ENCODE measurements at places on chromosomes 3 and 15.

- DNase-seq = no peak
These were observed 293.1 kb downstream of the POLQ start for GRCh38 chr3:121252676-121253075.

GRCh38 chr15:28913171-28913765 is 27.5 kb downstream of the APBA2 start:
- DNase-seq = no peak

DNA sequence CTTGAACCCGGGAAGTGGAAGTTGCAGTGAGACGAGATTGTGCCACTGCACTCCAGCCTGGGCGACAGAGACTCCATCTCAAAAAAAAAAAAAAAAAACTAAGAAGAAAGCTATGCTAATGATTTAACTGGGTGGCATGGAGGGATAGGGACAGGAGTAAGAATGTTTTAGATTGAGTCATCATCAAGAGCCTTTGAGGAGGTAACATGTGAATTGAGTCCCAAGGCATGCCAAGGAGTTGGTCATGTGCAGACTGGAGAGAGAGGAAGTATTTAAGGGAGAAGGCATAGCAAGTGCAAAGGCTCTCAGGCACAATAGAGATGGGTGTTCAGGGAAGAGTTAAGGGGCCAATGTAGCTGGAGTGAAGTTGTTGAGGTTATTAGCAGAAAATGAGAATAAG is 9.1 kb downstream of the BNC1 start:
- no peak for DNase-seq

DNA sequence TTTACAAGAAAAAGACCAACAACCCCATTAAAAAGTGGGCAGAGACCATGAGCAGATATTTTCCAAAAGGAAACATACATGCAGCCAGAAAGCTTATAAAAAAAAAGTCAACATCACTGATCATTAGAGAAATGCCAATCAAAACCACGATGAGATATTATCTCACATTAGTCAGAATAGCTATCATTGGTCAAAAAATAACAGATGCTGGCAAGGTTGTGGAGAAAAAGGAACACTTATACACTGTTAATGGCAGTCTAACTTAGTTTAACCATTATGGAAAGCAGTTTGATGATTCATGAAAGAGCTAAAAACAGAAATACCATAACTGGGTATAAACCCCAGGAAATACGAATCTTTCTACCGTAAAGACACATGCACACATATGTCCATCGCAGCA is 76.3 kb downstream of the SUCNR1 start:
- no peak for DNase-seq

DNA sequence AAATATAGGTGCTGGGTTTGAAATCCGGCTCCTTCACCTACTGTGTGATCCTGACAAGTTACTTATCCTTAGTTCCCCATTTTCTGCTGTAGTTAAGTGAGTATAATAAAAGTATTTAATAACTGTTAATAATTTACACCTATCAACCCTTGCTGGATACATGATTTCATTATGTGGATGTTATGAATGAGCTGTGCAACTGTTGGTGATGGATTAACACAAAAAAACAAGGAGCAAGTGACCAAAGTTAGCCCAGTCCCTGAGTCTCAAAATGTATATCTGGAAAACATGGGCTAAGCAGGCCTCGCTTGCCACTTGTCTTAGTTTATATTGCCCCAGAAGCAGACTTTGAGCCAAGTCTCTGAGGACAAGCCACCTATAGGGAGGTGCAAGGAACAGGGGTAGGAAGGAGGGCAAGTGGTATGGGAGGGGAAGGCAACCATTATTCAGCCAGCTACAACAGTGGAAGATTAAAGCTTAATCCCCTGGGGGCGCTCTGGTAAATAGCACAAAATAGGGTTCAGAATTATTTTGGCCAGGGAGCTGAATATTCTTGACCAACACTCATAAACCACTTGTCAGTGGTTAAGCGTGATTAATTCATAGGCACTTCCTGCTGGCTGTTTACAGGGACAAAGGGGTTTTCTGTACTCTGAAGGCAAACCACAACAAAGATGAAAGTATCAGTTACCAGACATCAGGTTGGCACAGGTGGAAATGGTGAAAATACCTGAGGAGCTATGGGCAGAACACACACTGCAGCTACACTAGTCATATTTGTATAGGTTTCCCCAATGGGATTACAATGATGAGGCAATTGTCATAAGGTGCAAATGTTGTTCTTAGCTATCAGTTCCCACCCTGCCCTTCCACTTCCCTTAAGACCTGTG is 76.2 kb downstream of the TRIM42 start:
- DNase-seq = no peak

- no peak for DNase-seq
These were observed 2.1 kb downstream of the CD47 start for GRCh38 chr3:108088697-108089096.

DNA sequence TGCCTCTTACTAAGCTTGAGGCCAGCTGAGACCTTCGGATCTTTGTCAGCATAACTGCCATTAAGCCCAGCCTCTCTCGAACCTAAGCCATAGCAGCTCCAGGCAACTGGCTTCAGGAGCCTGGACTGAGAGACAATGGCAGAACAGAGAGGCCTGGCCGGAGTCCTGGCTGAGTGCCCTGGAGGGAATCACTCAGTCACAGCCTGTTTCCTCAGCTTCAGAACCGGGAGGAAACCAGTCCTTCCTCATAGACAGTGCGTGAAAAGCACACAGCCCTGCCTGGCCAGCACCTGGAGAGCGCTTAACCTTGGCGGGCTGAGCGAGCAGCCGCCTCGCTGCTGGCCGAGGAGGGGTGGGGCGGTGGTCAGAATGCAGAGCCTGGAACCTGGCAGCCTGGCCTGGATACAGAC is 21.6 kb downstream of the RNU5B-1 start:
- DNase-seq = no peak

DNA sequence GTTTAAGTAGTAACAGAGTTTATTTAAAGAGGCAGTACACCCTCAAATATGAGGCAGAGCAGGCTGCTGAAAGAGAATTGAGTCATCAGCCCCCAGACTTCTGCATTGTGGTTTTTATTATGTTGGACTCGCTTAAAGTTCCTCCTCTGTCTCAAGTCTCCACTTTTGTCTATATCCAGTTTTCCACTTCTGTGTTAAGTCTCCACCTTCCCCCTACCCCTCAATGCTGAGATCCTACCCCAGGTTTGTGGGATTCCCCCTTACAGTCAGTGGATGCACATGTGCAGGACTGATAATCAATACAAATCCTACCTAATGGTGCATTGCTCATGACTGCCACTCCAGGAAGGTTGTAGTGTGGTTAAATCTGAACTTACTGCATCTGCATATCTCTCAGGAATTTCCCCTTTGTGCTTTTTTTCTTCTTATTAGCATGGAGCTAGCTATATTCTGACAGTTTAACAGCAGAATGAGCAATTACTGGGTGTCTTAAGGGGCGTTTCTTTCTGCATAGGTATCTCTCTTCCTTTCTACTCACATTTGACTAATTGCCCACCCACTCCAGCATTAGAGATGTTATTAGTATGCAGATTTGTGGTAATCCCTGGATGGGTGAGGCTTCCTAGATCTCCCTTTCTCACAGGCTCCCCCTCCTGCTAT is 11.9 kb upstream of the CD200R1L start:
- no peak for DNase-seq

GRCh38 chr15:33161209-33161608 is 33.3 kb downstream of the FMN1 start:
- no peak for DNase-seq

DNA sequence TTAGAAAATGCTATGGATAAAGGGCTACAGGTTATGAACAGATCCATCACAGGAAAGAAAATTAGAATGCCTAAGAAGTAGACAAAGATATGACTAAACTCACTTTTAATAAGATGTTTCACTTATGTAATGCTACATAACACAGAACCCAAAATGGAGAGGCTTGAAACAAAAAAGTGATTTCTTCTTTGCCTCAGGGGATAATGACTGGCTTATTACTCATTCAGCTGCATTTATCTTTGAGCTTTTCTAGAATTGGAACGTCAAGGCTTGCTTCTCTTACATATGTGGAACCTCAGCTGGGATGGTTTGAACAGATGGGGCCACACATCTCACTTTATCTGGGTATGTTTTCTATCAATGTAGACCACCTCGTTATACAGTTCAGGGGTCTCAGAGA is 120.6 kb upstream of the EPHA3 start:
- DNase-seq = no peak

GRCh38 chr3:153624310-153625030 is 462.4 kb downstream of the RAP2B start:
- no peak for DNase-seq

DNA sequence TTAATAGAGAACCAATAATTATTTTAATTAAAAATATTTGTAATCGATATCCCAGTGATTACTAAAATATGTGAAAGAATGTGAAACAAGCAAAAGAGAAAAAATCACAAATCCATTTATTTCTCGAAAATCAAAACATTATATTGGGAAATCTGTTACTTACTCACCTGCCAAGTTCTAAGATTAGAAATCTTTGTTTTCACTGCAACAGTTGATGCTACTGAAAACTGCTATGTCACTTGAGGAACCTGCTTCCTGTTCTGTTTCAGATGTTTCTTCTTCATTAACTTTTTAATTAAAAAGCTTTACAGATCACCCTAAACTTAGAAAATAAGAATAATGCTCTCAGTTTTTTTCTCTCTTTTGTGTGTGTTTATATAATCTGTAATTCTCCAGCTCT is 13.7 kb upstream of the DPH6 start:
- DNase-seq = no peak

- no peak for DNase-seq
These were observed 25.7 kb downstream of the EEFSEC start for GRCh38 chr3:128178782-128179483.

DNA sequence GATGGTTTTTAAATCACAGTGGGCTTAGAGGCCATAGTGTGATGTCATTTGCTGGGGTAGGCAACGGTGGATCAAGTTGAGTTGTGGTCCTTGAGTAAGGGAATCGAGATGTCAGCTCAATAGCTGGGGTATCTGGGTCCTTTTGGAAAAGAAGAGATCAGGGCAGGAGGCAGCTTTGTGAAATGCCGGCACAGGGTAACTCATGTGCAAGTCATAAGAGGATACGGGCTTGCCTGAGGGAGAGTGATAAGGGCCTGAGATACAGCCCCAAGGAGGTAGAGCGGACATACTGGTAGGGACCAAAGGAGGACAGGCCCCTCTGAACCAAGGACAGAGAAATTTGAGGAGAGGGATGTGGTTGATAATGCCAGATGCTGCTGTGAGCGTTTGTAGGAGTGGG is 4.2 kb upstream of the FAM131A start:
- no peak for DNase-seq

GRCh38 chr3:12349895-12350811 is 61.3 kb downstream of the PPARG start:
- no peak for DNase-seq

GRCh38 chr3:194547042-194547441 is 60.2 kb upstream of the ATP13A3 start:
- DNase-seq = no peak

DNA sequence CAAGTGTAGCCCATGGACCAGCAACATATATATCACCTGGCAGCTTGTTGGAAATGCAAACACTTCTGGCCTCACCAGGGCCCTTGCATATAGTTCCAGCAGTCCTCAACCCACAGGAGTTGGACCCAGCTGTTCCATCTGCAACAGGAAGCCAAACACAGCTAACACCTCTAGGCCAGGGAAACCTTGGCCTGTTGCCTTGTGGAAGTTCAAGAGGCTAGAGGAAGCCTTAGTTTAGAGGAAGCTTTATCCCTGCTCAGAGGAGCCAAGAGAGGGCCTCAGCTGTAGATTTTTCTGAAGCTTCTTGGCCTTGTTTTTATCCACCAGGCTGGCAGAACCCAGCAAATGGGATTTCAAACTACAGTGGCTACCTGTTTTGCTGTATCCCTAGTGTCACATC is 11.4 kb downstream of the FHIT start:
- DNase-seq = no peak

DNA sequence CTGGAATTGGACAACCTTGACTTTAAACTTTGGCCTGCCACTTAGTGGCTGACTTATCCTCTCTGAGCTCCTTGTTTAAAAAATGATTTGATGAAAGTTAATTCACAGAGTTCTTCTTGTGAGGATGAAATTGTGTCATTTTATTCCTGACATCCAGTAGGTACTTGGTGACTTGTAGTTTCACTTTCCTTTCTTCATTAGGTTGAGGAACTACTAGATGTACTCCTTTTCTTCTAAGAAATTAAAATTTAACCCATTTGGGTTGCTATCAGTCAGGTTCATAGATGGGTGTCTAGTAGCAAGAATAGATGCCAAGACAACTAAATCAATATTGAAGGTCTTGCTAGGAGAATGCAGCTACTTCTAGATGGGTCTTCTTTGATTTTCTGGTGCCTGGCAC is 5.2 kb downstream of the NR1D2 start:
- DNase-seq = no peak

- no peak for DNase-seq
These were observed 104.7 kb downstream of the OSBPL10 start for GRCh38 chr3:31876331-31876730.

DNA sequence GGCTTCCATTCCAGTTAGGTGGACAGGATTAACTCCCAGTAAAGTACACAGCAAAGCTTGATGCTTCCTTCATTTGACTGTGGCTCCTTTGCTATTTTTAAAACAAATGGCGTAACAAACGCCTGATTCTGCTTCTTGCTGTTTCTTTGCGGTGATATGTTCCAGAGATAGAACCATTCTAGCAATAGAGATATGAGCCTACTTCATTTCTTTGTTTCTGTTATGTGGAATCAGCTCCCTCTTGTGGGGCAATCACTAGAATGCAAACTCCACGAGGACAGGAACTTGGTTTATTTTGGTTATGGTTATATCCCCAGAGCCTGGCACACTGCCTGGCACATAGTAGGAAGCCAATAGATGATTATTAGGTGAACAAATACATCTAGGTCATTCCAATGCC is 122.6 kb upstream of the SLC6A11 start:
- no peak for DNase-seq

GRCh38 chr3:94158512-94158911 is 95.7 kb downstream of the NSUN3 start:
- no peak for DNase-seq

- no peak for DNase-seq
These were observed 13.8 kb upstream of the TBC1D23 start for GRCh38 chr3:100246999-100247398.

DNA sequence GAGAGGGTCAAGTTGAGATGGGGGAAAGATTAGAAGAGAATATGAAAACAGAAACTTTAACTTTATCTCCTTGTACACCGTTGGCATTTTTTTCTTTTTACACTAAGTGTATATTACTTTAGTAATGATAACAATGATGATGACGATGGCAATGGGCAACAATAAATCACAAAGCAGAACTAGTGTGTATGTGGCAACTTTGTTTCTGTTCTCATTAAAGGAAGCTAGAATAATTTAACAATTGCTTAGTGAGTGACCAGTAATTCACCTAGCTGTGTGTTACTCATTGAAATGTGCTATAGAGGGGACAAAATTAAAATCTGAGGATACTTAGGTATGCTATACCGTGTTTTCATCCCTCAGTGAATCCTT is 318.5 kb upstream of the TBL1XR1 start:
- DNase-seq = no peak

DNA sequence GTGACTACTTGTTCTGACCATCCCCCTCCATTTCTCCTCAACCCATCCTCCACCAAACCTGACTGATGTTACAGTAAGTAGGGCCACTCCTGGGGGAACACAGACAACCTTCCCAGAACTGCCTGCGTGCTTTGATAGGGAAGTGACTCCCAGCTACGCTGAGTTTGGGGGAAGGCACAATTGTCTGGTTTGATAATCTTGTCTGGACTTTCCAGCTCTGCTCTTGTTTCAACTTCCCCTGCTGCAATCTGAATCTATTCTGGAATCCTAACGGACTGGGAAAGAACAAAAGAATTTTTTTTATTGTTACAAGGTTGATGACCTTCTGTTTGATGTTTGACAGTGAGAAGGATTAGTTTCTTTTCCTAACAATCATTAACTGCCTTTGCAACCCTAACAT is 895.6 kb downstream of the ROBO1 start:
- DNase-seq = no peak
